ENCODE measurements at places on chromosomes 7 and 10.

- no peak for DNase-seq
Observed at GRCh38 chr7:66641526-66641871, 12.8 kb downstream of the KCTD7 start.

- no peak for DNase-seq
Observed at GRCh38 chr7:117186218-117187010, 136.4 kb downstream of the WNT2 start.

- no peak for DNase-seq
Observed at GRCh38 chr10:30215141-30215540, 133.9 kb downstream of the MTPAP start.

GRCh38 chr10:7937315-7937945 is 117.1 kb upstream of the GATA3 start:
- no peak for DNase-seq

DNA sequence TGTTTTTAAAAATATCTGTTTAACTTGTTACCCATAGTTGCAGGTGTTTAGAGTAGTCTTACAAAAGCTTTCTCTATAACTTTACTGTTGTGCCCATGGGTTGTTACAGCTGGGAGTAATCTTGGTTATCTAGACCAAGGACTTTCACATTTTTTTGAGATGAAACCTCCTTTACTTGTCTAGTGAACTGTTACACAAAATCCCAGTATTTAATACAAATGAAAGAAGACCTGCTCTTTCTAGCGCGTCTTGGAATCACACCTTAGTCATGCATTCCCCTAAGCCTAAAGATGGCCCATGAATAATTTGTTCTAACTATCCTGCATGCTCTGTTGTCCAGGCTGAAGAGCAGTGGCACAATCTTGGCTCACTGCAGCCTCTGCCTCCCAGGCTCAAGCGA is 38.0 kb downstream of the CSGALNACT2 start:
- no peak for DNase-seq

DNA sequence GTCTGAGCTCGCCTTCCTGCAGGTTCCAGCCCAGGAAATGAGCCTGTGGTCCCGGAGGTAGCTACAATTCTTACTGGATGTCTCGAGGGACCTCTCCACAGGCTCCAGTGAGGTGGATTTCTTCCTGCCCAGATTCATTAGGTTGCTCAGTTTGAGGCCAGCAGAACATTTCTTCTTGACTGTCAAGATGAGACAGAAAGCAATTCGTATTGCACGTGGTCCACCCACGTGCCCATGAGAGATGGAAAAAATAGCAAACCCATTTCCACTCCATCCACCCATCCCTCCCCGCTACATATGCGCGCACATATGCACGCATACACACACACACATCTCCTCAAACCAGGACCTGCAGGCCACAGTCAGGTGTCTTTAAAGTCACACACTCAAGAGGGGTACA is 68.7 kb downstream of the VWA2 start:
- DNase-seq: no peak

GRCh38 chr7:45656431-45656830 is 82.3 kb downstream of the ADCY1 start:
- no peak for DNase-seq

GRCh38 chr7:98788966-98789365 is 80.8 kb downstream of the TMEM130 start:
- DNase-seq: no peak

DNA sequence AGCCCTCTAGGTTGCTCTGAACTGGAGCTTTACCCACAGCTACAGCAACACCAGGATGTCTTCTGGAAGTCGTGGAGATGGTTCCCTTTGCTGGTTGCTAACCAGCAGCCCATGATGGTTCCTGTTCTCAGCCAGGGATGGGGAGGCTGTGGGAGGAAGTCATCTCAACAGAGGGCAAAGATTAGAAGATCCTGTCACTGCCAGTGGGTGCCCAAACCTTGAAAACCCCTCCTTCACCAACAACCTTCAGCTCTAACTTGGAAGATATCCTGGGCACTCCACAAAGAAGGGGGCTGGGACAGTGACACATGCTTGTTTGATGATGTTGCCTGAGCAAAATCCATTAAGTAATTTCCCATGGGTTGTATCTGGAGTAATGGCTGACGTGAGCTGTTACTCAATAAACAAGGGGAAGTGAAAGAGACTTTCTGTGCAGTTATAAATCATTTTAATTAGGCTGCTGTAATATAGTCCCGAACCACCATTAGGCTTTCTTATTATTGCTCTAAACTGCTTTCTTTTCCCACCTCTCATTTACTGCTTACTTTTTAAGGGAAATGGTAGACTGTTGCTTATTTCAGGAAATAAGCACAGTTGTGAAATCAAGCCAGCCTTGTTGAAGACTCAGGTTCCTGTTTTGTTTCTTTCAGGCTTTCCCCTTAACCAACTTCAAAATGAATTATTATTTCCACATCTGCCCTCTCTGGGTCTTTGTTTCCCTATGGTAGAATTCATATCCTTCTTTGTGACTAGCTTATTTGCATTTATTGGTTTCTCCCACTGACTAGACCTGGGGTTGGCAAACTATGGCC is 124.8 kb downstream of the PPP1R17 start:
- no peak for DNase-seq

- no peak for DNase-seq
Observed at GRCh38 chr7:73350306-73351068, 22.5 kb downstream of the FKBP6 start.

DNA sequence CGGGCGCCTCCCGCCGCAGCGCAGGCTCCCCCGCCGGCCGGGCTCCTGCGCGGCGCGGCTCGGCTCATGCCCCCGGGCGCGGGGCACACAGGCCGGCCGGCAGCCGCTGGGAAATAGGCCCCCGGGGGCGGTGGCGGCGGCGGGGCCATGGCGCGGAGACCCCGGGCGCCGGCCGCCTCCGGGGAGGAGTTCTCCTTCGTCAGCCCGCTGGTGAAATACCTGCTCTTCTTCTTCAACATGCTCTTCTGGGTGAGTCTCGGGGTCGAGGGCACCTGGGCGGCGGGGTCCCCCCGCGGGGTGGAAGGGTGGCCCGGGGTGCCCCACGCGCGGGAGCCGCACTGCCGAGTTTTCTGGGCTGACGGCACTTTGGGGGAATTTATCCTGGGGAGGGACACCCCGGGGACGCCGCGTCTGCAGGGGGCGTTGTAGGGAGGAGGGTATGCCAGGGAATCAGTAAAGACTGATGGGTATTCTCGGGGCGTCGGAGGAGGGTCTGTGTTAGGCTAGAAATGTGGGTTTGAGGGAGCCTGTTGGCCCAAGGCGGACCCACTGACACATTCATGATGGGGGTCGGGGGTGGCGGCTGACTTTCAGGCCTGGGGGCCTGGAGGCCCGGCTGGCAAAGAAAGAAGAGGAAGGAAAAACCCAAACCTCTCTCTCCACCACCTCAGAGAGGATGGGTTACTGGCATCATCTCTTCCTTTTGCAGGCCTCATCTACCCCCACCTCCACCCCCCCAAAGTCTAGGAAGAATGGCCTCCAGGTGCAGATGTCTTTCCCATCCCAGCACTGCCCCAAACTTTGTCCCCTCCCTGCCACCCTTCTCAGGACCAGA is 544 bp downstream of the TSPAN33 start:
- no peak for DNase-seq

DNA sequence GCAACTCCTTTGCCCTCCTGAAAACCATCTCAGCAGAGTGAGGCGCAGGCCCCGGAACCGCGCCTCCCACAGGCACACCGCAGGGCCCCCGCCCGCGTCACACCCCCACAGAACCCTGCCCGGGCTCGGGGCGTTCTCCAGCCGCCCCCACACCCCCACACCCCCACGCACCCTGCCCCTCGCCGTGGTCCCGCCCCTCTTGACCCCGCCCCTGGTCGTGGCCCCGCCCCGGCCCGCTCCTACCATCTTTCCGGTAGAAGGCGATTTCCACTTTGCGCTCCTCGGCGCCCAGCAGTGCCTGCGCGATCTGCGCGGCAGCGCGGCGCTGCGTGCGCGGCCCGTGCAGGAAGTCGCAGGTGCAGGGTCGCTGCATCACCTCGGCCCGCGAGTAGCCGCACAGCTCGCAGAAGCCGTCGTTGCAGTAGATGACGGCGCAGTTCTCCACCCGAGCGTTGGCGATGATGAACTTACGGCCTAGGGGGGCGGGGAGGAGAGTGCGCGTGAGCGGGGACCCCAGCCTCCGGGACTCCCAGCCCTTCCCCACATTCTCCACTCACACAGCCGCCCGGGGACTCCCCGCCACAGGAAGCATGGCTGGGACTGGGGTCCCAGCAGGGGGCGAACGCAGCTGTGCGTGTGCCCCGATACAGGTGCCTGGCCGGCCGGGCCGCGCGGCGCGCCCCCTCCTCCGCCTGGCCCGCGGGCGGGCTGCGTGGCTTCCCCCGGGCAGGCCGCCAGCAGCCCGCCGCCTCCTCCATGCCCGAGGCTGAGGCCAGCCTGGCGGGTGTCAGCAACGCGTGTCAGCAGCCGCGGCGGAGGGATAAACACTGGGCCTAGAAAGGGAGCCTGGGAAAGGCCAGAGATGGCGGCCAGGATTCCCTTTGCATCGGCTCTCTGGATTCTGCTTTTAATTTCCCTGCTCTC is 3.4 kb downstream of the KCNH2 start:
- peak; percentile 71 for DNase-seq

GRCh38 chr10:65470986-65471385 is 1454.8 kb upstream of the LRRTM3 start:
- peak; percentile 3 for DNase-seq

DNA sequence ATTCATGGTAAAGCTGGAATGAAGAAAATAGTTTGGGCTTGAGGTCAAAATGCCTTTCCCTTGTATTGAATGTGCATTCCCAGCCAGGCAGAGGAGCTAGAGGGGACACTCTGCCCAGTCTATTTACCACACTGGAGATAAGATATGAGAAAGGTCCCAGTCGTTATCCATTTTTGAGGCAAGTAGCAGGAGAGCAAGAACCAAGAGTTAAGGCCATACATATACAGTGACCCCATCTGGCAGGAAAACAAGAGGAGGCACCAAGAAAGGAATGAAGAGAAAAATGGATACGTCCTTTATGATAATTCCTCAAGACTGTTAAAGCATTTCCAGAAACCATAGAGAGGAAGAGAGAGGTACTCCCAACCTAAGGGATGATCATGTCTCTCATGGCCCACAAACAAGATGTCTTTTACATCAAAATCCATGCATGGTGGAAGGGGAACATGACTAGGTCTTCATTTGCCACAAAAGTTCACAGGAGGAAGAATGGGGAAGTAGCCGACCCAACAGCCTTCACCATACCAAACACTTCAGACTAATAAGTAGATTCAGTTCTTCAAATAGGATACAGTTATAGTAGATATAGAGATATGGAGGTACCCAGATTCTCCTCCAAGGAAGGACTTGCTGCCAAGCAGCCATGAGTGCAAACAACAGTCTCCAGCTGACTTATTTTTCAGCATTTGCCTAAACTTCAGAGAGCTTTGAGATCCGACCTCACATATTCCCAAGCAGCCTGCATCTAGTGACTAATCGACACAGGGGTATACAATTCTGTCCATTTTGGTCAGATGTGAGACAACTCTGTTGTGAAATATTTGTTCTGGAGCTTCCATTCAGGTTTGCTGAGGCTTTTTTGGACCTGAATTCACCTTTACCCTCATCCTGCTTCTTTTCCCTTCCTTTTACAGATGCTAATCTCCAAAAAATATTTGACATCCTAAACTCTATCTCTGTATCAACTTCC is 61.1 kb upstream of the CCDC71L start:
- DNase-seq: no peak

GRCh38 chr7:132815696-132816311 is 239.5 kb upstream of the PLXNA4 start:
- DNase-seq: no peak

DNA sequence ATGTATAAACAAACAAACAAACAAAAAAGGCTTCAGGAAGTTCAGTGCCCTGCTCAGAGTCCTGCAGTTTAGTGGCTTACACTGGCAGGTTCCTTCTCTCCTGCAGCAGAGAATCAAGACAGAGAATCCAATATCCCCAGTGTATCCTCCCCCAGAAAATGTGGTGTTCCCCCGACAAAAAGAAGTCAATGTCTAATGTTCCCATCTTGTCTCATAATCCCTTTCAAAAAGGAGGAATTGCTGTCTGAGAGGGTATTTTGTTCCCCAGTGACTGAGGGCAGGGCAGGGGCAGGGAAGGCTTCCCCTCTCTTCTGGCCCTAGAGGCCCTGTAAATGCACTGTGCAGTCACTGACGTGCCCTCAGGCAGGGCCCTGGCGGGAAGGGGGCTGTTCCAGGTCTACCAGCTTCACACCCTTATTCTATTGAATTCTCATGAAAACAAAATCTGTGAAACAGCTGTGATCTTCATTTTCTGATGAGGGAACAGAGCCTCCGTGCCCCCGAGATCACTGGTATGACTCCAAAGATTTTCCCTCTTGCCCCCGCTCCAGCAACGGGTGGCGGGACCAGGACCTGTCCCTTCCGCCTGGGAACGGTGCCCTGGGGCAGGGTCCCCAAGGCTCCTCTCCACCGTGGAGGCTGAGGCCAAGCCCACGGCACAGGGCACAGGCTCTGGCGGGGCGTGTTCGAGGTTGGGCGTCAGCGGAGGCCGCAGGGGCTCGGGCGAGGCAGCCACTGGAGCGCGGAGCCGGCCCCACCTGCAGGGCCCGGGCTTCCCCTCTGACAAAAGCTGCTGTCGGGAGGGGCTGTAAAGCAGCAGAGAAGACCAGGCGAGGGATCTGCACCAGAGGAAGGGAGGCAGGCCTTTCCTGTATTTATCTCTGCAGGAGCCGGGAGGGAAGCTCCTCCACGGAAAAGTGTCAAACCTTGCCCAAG is 13.4 kb upstream of the WDFY4 start:
- DNase-seq: peak; percentile 81

DNA sequence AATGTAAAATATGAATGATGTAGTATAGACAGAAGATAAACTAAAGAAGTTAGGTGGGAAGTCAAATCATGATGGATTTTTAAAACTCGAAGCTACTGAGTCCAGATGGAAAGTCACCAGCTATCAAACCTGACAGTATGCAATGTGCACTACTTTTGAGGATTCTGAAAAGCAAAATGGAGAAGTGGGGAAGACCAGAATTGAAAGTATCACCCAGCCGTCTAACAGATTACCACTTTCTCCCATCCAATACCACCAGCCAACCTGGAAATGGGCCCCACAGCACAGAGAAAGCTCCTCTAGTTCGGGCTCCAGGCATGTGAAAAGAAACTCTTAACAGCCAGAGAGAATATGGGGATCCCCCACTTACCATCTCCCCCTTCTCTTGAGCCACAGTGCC is 67.9 kb upstream of the SRRM3 start:
- no peak for DNase-seq
